Activated CD4-positive, alpha-beta T cell treated with anti-CD3 and anti-CD28 coated beads for 36 hours (primary cell): ENCODE measurements at places on chromosomes 1 and 21. TPM values are rescaled to one million over a fixed set of nuclear protein-coding genes. Genes with fewer than 3 reads are reported as not detected.
A peak's percentile ranks its signal among the peaks of the same experiment; 100 is the strongest.

The CCDC18 gene
- total RNA-seq = 18.8 TPM

The UAP1 gene
- 34.8 TPM for total RNA-seq

The STPG1 gene
- total RNA-seq = 7.8 TPM

The MXRA8 gene
- 0.49 TPM for total RNA-seq

The PAX7 gene
- total RNA-seq = not detected

The CCDC181 gene
- 0.14 TPM for total RNA-seq

The LCE1A gene
- not detected for total RNA-seq

The FCGR2B gene
- total RNA-seq = not detected

The DIO1 gene
- total RNA-seq = not detected

The CLCA4 gene
- total RNA-seq = not detected

The SYCP1 gene
- not detected for total RNA-seq

The KMO gene
- total RNA-seq = 0.33 TPM

DNA sequence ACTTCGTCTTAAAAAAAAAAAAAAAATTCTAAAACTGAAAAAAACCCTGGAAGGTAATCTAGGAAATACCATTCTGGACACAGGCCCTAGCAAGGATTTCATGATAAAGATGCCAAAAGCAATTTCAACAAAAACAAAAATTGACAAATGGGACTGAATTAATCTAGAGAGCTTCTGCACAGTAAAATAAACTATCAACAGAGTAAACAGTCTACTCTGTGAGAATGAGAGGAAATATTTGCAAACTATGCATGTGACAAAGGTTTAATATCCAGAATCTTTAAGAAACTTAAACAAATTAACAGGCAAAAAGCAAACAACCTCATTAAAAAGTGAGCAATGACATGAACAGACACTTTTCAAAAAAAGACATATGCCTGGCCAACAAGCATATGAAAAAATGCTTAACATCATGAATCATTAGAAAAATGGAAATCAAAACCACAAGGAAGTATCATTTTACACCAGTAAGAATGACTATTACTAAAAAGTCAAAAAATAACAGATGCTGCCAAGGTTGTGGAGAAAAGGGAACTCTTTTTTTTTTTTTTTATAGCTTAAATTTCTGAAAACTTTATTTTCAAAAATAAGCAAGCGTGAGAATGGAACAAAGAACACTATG is 29.4 kb upstream of the RNPC3 start:
- DNase-seq = no peak

GRCh38 chr21:42375506-42375905 is 9.2 kb upstream of the TFF1 start:
- no peak for DNase-seq

DNA sequence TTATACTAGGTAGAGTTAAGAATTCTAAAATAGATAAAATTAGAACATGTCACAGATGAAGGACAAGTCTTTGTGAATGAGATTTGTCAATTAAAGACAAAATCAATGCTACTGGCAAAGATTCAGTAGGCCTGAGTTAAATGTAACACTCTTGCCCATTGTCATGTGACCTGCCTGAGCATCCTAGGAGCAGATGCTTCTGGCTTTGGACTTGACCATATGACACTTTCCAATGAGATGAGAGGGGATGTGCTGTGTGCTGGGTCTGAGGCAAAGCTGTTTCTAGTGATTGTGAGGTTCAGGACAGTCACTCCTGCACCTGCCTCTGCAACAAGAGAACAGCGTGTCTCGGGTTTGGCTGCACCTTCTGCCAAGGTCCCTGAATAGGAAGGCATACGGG is 144.9 kb downstream of the HIVEP3 start:
- no peak for DNase-seq

DNA sequence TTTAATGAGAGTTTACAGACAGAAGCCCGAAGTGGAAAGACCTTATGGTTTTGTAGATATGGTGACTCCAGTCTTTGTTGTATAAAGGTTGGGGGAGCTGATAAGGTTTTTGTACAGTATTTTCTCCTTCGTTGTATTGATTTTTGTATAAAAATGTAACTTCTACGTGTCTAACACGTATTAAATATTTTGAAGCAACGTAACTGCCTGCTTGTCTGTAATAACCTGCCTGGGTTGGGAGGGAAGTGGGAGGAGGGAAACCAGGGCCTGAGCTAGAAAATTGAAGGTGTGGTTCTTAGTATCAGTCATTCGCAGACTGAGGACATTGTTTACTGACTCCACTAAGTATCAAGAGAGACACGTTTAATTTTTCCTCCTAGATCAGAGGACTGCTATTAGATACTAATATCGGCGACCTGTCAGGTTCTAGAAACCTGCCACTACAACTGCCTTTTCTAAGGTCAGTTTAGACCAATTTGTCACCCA is 2.2 kb downstream of the IER5 start:
- peak; percentile 72 for DNase-seq

DNA sequence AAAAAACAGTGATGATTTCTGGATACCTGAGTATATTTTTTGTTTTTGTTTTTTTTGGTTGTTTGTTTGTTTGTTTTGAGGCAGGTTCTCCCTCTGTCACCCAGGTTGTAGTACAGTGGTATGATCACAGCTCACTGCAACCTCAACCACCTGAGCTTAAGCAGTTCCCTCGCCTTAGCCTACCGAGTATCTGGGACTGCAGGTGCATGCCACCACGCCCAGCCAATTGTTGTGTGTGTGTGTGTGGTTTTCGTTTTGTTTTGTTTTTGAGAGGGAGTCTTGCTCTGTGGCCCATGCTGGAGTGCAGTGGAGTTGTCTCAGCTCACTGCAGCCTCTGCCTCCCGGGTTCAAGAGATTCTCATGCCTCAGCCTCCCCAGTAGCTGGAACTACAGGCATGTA is 55.3 kb upstream of the RCC1 start:
- no peak for DNase-seq

DNA sequence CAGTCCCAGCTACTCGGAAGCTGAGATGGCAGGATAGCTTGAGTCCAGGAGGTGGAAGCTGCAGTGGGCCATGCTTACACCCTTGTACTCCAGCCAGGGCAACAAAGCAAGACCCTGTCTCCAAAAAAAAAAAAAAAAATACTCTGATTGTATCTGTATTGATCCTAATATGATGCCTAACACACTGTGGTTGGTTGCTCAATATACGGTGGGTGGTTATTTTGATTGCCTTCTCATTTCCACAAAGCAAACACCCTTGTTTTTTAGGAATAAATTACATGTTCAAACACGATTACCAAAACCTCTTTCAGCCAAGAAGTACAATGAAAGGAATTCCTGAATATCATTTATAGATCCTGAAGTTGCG is 3.4 kb downstream of the EGLN1 start:
- DNase-seq = no peak

GRCh38 chr1:192357924-192358323 is 41.1 kb downstream of the RGS21 start:
- DNase-seq = no peak

- DNase-seq = peak; percentile 87
Observed at GRCh38 chr21:42923553-42924432, 1.6 kb downstream of the ERVH48-1 start.

GRCh38 chr1:24052220-24052619 is 59.7 kb downstream of the MYOM3 start:
- no peak for DNase-seq

- DNase-seq = no peak
Observed at GRCh38 chr21:35081861-35082260, 32.8 kb upstream of the RUNX1 start.

DNA sequence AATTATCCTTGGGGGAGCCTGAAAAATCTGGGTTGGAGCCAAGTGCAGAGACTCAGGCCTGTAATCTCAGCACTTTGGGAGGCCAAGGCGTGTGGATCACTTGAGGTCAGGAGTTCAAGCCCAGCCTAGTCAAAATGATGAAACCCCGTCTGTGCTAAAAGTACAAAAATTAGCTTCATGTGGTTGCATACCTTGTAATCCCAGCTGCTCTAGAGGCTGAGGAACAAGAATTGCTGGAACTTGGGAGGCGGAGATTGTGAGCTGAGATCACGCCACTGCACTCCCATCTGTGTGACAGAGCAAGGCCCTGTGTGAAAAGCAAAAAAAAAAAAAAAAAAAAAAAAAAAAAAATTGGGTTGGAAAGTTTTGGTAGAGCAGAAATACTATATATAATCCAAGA is 1563.6 kb upstream of the PRMT6 start:
- DNase-seq = no peak

- peak; percentile 25 for DNase-seq
Observed at GRCh38 chr1:84691122-84691783, 992 bp upstream of the SSX2IP start.

GRCh38 chr1:185537596-185537995 is 196.6 kb upstream of the HMCN1 start:
- DNase-seq = no peak

- DNase-seq = no peak
Observed at GRCh38 chr1:59172693-59173092, 124.2 kb upstream of the FGGY start.

GRCh38 chr1:46409063-46409372 is 14.9 kb downstream of the FAAH start:
- DNase-seq = no peak

GRCh38 chr1:157399984-157400382 is 152.3 kb downstream of the FCRL5 start:
- DNase-seq = peak; percentile 39

DNA sequence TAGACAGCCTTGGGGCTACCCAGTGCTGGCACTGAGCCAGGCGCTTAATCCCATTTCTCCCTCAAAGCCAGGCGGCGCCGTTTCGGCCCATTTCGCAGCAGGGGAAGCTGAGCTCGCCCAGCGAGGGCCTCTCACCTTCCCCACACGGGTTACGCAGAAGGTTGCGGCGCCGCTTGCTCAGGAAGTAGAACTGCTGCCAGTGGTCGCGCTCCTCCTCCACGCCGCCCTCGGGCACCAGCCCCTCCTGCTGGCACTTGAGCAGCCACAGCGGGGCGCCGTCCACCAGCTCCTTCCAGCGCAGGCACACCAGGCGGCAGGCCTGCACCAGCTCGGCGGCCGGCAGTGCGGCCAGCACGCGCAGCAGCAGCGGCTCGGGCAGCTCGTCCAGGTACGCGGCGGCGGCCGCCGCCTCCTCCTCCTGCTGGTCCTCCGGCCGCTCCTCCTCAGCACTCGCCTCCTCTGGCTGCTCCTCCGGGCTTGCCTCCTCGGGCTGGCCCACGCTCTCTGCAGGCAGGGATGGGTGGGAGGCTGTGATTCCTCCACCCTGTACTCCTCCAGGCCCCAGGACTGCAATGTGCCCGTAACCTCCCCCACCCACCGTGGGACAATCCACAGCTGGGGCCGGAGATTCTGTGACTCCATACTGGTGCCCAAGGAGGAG is 3.8 kb downstream of the FBXO2 start:
- DNase-seq = peak; percentile 93

DNA sequence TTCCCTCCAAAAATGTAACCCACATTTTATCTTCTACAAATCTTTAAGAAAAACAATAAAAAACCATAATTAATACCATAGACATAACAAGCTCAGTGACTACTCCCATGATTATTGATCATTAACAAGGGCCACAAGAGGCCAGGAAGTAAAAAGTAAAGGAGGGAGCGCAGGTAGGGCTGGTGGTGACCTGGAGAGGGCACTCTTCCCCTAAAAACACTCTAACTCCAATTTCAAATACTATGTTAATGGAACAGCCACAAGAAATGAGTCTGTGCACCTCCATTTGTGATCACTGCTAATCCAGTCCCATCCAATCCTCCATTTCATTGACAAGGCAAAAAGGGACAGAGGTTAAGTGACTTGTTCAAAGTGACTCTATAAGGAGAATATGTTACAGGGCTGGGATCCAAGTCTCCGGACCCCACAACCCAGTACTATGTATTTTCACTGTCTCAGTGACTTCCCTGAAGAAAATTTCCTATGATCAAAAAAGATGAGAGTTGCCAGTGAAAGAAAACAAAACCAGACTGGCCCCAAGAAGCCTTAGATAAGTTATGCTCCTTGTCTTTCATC is 41.2 kb upstream of the CFAP298 start:
- peak; percentile 51 for DNase-seq

- peak; percentile 28 for DNase-seq
Observed at GRCh38 chr1:27887215-27888021, 15.1 kb downstream of the THEMIS2 start.

- no peak for DNase-seq
Observed at GRCh38 chr1:163083690-163084089, 14.5 kb downstream of the RGS4 start.

DNA sequence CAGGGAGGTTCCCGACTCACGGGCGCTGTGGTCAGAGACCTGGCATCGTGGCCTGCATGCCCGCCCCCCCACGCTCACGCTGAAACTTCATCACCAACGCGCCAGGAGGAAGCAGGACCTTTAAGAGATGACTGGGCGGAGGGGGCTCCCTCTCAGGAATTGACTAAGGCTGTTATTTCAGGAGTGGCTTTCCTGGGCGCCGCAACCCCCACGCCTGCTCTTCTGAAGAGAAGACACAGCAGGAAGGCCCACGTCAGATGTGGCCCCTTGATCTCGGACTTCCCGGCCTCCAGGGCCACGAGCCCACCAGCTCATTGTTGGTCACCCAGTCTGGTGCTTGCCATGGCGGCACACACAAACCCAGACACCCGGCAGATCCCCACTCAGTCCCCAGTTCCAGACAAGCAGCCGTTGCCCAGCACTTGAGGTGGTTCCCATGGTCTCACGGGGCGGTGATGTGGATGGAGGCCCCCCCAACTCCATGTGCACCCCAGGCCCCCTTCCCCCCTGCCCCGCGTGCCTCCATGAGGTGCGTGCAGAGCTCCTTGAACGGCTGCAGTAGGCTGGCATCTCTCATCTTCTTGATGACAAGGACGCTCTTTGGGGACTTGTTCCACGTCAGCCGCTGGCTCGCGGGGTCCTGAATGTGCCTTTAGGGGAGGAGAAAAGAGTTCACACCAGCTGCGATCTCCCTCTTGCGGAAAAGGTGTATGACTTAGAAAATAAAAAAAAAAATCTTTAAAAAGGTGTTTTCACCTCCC is 21.4 kb downstream of the NADK start:
- no peak for DNase-seq

DNA sequence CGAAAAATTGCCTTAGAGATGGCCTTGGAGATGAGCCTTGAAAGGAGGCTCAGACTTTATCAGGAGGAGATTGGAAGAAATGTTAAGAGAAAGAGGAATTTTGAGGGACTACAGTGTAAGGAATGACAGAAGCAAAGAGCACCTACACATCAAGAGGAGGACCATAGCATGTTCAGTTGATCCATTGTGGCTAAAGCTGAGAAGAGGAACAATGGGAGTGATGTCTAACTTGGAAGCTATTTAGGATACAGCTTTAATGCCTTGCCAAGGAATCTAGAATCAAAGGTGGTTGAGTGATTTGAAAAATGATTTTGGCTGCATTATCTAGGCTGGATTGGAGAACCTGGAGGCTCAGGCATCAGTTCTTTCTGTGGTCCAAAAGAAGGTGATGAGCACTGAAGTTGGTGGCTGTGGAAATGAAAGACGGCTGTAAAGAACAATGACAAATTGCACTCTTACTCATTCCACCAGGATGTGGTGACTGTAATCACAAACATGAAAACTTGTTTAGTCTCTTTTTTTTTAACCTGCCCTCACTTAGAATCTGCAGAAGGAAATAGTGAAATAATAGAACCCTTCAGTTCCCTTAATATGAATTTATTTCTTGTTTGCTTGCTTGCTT is 11.3 kb downstream of the FAM20B start:
- DNase-seq = peak; percentile 49

- peak; percentile 54 for DNase-seq
Observed at GRCh38 chr1:204127597-204128242, 24.1 kb downstream of the ETNK2 start.

- peak; percentile 86 for DNase-seq
Observed at GRCh38 chr1:201171063-201172036, 17.1 kb upstream of the TMEM9 start.

GRCh38 chr1:224507771-224508523 is 73.3 kb upstream of the WDR26 start:
- DNase-seq = no peak

- no peak for DNase-seq
Observed at GRCh38 chr1:17999884-18000283, 107.7 kb upstream of the IGSF21 start.
